ENCODE measurements at places on chromosomes 3 and 15.
A peak's percentile ranks its signal among the peaks of the same experiment; 100 is the strongest.

GRCh38 chr15:47542312-47542989 lies 174.9 kb upstream of the SEMA6D start:
- no peak for DNase-seq

DNA sequence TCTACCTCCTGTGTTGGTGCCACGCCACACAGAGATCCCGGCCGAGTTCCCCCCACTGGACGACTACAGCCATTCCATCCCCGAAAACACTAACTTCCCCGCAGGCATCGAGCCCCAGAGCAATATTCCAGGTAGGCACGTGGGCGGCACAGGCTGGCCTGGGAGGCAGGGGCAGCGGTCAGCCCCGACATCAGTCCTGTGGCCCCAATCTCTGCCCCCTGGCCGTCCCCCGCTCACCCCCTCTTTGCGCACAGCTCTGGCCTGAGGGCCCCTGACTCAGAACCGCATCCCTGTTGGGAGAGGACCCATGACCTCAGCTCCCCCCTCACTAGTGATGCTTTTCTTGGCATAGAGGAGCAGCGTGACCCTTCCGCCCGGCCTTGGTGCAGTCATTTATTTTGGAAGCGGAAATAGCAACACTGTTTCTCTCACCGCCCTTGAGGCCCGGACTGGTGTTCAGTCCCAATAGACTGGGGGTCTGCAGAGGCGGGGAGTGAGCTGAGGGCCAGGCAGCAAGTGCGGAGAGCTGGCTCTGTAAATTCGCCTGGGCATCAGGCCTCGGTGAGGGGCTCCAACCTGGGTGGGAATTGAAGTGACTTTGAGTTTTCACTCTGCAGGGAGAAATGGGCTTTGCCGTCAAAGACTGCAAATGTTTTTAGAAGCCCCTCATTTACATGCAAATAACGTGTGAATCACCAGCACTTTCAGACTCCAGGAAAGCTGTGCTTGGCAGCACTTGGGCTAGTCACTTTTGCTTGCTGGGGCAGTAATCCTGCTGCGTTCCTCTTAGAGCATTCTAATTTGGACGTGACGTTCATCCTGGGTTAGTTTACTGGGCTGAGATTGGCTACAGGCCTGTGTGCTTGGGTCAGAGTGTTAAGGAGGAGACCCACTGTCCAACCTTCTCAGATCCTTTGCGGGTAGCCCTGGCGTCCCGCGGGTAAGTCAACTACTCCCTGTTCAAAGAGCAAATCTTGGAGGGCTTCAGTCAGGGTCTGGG lies 88.9 kb downstream of the AAGAB start:
- DNase-seq, result peak; percentile 90

DNA sequence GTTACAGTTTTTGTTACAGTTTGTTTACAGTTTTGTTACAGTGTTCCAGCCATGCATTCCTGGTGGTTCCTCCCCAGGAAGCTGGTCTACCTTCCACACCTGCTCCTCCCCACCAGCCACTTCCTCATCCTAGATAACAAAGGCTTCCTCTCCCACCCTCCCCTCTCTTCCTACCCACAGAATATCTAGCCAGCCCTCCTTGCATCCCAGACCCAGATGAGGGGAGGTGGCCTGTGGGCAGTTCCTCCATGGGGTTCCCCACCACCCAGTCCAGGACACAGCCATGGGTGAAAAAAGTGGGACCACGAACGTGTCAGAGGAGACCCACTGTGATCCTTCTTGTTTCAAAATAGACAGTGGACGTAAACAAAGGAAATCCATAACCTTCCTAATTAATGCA lies 122.8 kb upstream of the ABHD17C start:
- DNase-seq, result no peak

DNA sequence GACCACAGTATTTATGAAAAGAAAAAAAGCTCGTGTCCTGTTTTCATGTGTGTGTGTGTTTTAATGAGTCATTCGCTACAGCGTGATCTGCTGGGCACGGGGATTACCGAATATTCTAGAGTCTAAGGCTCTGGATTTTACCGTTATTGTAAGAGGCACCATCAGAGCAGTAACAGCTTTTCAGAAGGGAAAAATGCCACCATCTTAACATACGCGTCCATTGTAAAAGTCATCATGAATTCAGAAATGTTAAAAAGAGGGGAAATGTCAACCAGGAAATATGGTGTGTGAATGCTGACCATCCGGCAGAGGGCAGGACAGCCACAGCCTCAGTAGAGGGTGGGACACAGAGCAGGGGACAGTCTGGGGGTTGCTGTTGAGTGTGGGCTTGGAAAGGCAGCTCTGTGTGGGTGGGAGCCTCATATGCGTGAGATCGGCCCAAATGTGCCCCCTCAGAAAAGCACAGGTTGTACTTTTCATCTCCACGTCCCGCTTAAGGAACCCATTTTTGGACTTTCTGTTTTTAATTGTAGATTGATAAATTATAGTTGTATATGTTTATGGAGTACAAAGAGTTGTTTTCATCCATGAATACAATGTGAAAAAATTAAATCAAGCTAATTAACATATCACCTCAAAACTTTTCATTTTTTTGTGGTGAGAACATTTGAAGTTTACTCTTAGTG lies 69.6 kb downstream of the ASB7 start:
- no peak for DNase-seq

DNA sequence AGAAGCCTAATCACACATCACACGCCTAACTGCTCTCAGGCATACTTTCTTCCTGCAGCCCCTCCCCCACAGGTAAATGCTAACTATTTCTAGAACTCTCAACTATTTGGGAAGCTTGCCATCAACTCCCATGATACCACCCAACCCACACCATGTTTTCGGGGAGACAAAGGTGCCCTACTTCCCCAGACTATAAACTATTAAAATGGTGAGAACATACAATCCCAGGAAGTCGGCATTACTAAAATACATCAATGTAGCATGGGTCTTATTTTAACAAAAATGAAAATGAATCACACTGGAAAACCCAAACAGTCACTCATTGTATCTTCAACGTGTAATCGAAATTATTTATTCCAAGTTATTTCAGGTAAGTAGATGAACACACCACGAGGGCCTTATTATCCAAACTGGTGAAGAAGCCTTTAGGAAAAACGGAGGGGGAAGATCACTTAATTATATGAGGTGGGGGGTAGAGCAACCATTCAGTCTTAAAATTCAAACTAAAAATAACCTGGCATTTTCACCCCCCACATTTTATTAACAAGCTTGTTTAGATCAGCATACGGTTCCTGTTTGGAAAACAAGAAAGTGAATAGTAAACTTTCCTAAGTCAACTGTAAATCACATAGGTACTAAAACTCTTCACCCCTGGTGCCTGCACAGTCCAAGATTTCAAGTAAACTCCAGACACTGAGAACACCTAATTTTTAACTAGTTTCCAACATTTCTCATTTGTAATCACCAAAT lies 1.9 kb downstream of the TBL1XR1 start:
- DNase-seq, result no peak

- DNase-seq, result no peak
These were observed 12.3 kb upstream of the TLE3 start for GRCh38 chr15:70109978-70110377.

- no peak for DNase-seq
These were observed 9.9 kb upstream of the KNL1 start for GRCh38 chr15:40584191-40584590.

DNA sequence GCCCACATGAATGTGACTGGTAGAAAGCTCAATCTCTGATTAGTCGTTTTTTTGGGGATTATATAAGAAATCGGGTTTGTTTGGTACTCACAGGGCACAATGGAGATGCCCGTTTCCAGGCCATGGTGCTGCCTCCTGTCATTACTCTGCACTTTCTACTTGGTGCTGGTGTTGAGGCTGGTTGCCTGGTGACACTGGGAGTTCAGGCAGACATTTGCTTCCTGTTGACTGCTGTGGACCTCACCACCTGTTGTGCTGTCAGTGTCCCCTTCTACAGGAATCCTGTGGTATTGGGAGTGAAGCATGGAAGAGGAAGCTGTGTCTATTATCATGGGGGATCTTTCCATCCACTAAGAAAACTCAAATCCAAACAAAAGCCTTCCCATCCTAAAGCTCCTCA lies 227.2 kb upstream of the TBL1XR1 start:
- no peak for DNase-seq

GRCh38 chr3:154195620-154196356 lies 74.6 kb downstream of the ARHGEF26 start:
- no peak for DNase-seq

DNA sequence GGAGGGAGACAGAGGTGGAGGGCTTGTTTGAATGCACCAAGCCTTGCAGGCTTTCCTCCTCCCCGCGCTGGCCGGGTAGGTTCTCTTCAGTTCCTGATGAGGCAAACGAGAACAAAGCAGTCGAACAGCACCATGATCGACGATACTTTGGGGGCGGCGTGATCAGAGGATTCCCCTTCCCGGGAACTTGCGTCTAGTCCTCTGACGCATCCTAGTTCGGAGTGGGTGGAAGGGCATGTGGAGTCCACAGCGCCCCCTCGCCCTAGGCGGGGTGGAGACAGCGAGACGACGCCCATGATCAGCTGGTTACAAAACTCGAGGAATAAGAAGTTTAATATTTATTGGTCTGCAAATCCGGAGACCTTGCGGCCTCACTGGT lies 452 bp upstream of the SV2B start:
- DNase-seq, result no peak

GRCh38 chr3:155747946-155748290 lies 3.0 kb upstream of the PLCH1 start:
- DNase-seq, result no peak

- no peak for DNase-seq
These were observed 98.1 kb downstream of the TMCC1 start for GRCh38 chr3:129795186-129796010.

- no peak for DNase-seq
These were observed 65.2 kb upstream of the MNS1 start for GRCh38 chr15:56530157-56530556.

- DNase-seq, result no peak
These were observed 10.5 kb downstream of the MYRIP start for GRCh38 chr3:39819899-39820298.

GRCh38 chr3:42703695-42704025 lies 1.1 kb upstream of the HHATL start:
- no peak for DNase-seq

GRCh38 chr15:80620931-80621330 lies 74.2 kb upstream of the ABHD17C start:
- DNase-seq, result no peak

DNA sequence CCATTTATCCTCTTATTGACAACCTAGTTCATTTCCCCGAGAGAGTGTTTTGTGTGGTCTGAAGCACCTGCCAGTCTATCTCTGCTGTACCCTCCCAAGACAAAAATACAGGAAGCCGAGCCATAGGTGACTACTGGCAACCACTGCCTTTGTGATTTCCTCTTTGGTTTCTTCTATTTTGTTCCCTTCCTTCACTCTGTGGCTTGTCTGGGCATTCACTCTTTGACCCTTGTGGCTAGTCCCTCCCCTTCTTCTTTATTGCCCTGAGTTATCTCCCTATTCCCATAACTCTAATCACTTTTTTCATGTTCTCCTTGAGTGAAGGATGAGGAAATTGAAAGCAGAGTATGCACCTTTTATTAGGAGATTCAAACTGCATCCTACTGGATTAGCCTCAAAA lies at the start of gene ADGRG7:
Gene ADGRG7 (plus strand): TSS at position 297 of the 400 bp plus-strand sequence. CDS start 256 bp downstream, outside the sequence.
- no peak for DNase-seq

- DNase-seq, result no peak
These were observed 68.4 kb upstream of the NR2F2 start for GRCh38 chr15:96262097-96262496.

- DNase-seq, result no peak
These were observed 48.2 kb downstream of the SV2B start for GRCh38 chr15:91148243-91148642.

GRCh38 chr15:69328080-69328479 lies 29.4 kb downstream of the PAQR5 start:
- DNase-seq, result no peak

GRCh38 chr3:48084929-48085328 lies 68.7 kb upstream of the MAP4 start:
- no peak for DNase-seq

- DNase-seq, result no peak
These were observed 15.3 kb downstream of the FYCO1 start for GRCh38 chr3:45980229-45980813.

- DNase-seq, result no peak
These were observed 17.1 kb upstream of the TPM1 start for GRCh38 chr15:63025460-63025859.

DNA sequence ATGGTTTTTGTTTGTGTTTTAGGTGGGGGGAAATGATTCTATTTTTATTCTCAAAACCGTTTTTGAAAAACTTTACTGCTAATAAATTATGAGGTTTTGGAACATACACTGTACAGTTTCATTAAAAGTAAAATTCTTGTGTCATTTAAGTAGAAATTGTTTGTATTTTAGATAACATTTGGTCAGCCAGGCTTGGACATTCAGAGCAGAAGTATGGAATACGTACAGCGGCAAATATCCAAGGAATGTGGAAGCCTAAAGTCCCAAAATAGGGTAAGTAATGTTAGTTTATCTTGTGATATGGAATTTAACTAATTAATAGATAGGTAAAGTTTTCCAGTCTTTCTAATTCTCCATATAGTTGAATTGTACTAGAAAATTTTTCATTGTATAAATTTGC lies 96.6 kb downstream of the SPRED1 start:
- no peak for DNase-seq

DNA sequence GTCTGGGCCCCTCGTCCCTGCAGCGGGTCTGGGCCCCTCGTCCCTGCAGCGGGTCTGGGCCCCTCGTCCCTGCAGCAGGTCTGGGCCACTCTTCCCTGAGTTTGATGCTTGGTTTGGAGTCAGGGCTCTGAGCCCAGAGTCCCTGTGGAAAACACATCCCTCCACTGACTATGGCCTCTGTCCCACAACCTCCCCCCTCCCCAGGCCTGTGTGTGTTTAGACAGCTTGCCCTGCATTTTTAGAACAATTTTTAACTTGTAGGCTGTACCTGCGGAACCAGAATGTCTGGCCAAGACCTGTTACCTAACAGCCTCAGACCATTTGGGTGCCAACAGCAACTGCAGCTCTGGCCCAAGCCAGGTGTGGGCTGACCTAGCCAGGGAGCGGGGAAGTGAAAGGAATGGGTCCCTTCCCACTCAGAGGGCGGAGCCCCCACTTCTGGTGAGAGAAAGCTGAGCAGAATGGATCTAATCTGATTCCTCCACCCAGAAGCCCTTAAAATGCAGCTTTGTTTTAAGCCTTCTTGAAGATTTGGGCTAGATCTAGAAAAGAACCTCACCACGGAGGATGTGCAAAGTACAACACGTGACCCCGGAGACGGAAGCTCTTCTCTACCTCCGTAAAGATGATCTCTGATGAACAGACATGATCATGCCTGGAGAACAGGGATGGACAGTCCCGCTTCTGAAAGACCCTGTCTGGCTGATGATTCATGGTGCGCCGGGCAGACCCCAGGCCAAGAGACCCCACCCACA lies 60.5 kb upstream of the TFRC start:
- DNase-seq, result no peak

GRCh38 chr3:129599607-129600006 lies 6.9 kb downstream of the PLXND1 start:
- DNase-seq, result no peak

Measured in brain pericyte (primary cell).